Skeletal muscle cell (primary cell): ENCODE measurements at places on chromosomes 11 and 22.
A peak's percentile ranks its signal among the peaks of the same experiment; 100 is the strongest.

- no peak for DNase-seq
Measured at GRCh38 chr22:48475661-48476345, 1351.9 kb downstream of the BRD1 start.

DNA sequence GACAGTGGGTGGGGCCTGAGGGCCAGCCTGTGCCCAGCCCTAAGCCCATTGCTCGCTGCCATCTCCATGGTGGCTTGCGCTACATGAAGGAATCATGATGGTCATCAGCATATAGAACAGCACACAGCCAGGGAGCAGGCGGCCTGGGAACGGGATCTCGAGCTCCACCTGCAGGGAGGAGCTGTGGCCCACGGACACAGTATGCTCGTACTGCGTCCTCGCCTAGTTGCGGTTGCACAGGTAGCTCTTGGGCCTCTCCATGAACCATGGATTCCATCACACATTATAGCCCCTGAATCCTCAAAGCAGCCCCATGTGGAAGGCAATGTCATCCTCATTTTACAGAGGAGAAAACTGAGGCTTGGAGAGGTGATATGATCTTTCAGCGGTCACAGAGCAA, 15.1 kb downstream of the SEC14L4 start:
- no peak for DNase-seq

DNA sequence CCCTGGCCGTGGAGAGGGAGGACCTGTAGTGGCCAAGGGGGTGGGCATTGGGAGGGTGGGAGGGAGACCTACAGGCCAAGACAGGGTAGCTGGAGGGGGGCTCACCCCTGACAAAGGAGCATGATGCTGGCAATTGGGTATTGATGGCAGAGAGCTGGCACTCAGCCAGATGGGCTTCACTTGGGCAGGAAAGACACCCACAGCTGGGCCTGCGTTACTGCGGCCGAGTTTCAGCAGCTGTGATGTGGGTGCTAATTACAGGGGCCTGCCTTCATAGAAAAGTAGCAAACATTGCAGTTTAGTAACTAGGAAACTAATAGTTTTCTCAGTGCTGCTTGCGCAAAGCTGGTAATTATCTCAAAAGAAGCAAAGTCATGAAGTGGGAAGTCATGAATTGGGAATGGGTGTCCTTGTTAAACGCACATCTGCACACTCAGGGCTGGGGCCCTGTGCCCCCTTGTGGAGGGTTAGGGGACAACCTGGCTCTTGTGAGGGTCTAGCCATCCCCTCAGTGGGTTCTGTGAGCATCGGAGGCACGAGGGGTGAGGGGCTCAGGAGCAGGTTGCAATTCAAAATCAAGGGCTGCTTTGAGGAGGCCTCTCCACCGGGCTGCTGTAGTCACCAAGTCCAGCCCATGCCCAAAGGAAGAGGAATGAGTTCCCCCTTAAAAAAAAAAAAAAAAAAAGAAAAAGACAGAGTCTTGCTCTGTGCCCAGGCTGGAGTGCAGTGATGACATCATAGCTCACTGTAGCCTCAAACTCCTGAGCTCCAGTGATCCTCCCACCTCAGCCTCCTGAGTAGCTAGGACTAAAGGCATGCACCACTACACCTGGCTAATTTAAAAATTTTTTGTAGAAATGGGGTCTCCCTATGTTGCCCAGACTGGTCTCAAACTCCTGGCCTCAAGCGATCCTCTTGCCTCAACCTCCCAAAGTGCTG, 24.4 kb upstream of the TXNRD2 start:
- DNase-seq: no peak

GRCh38 chr11:83711106-83711527, 424.9 kb upstream of the CCDC90B start:
- DNase-seq: no peak

- DNase-seq: no peak
Measured at GRCh38 chr11:123429913-123430720, at the start of gene GRAMD1B. Gene GRAMD1B (plus strand): TSS chr11:123430269. CDS start chr11:123430793, 524 bp downstream.

DNA sequence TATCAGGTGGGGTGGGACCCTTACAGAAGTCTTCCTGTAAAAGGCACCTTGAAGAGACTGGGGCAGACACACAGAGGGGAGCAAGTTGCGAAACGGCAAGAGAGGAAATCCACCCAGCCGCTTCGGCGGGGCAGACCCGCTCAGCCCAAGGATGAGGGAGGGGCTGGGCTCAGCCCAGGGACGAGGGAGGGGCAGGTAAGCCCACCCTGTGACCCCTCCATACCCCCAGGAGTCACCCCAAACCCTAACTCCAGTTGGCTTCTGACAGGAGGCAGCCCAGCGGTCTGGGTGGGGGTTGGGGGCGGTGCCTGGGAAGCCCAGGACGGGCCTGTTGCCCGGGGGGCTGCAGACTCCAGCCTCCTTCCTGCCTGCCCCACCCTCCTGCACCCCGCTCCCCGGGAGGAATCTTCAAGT, 965 bp downstream of the OSBPL5 start:
- no peak for DNase-seq

- DNase-seq: no peak
Measured at GRCh38 chr22:41040483-41040882, 51.9 kb upstream of the EP300 start.

- no peak for DNase-seq
Measured at GRCh38 chr11:134498326-134499139, 86.5 kb upstream of the B3GAT1 start.

DNA sequence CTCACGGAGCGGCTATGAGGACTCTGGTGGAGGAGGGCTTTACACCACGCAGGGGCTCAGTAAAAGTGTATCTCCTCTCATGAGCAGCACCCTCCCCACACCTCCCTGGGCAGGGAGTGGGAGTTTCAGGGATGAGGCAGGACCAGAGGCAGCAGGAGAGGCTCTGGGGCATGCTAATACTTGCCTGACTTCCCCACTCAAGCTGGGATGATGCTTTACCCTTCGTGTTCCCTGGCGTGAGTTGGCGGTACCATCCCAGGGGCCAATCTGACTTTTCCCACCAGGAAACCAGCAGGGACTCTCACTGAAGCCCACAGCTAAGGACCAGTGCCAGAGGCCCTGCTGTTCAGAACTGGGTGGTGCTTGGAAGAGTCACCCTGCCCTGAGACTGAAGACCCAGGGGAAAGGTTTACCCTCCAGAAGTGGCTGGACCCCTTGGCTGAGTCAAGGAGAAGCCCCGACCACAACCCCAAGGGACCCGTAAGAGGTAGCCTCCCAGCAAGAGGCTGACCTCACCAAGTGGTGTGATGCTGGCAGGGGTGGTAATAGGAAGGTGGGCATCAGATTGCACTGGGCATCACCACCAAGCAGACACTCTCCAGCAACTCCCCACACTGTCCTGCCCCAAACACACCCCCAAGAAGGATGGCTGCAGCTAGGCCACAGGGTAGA, 65.6 kb downstream of the THAP12 start:
- DNase-seq: no peak

DNA sequence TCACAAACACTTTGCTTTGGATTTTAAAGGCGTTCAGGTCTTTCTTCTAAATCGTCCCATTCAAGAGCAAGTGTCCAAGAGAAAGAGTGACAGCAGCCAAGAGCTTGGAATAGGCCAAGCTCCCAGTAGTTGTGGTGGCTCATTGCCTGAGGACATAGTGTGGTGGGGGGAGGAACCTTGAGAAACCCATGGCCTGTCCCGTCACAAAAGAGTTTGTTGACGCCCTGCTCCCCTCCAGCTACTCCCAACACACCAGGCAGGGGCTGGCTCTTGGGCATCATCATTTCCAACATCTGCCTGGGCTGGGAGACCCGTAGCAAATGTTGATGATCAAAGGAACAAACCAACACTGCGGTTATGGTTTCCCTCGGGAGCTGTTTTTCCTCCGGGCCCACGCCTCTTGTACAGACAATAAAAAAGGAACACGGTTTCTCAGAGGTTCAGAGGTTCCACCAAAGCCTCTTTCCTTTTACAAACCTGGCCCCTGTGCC, 20.8 kb downstream of the FADS3 start:
- DNase-seq: peak; percentile 65

- DNase-seq: no peak
Measured at GRCh38 chr11:11740073-11740702, 101.6 kb upstream of the USP47 start.

DNA sequence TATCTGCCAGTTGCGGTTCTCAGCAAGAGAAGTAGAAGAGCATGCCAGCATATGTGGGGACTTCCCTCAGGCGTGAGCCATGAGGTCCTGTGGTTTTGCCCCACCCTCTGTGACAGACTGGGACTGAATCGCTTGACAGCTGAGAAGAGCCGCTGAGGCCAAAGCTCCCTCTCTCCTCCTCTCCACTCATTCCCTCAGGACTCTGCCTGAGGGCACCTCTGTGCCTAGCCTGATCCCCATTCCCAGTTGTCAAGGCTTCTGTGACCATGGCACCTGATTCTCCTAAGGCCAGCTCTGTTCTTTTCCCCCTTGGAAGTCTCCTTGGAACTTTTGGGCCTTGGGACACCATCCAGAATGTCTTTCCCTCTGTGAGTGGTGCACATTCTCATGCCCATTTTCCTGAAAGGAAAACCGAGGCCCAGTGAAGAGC, 27.0 kb downstream of the ART5 start:
- no peak for DNase-seq

DNA sequence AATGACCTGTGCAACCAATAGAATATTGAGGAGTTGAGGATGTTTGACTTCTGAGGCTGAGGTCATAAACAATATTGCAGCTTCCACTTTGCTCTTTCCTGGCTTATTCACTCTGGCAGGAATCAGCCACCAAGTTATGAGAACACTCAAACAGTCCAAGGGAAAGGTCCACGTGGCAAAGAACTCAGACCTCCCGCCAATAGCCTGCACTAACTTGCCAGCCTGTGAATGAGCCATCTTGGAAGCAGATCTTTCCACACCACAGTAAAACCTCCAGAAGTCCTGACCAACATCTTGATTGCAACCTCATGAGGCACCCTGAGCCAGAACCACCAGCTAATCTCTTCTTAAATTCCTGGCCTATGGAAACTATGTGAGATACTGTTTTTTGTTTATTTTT, 22.7 kb upstream of the PICALM start:
- DNase-seq: no peak

- DNase-seq: no peak
Measured at GRCh38 chr22:47013861-47014635, 251.6 kb downstream of the TBC1D22A start.

- no peak for DNase-seq
Measured at GRCh38 chr11:69305885-69306540, 12.1 kb downstream of the MYEOV start.

DNA sequence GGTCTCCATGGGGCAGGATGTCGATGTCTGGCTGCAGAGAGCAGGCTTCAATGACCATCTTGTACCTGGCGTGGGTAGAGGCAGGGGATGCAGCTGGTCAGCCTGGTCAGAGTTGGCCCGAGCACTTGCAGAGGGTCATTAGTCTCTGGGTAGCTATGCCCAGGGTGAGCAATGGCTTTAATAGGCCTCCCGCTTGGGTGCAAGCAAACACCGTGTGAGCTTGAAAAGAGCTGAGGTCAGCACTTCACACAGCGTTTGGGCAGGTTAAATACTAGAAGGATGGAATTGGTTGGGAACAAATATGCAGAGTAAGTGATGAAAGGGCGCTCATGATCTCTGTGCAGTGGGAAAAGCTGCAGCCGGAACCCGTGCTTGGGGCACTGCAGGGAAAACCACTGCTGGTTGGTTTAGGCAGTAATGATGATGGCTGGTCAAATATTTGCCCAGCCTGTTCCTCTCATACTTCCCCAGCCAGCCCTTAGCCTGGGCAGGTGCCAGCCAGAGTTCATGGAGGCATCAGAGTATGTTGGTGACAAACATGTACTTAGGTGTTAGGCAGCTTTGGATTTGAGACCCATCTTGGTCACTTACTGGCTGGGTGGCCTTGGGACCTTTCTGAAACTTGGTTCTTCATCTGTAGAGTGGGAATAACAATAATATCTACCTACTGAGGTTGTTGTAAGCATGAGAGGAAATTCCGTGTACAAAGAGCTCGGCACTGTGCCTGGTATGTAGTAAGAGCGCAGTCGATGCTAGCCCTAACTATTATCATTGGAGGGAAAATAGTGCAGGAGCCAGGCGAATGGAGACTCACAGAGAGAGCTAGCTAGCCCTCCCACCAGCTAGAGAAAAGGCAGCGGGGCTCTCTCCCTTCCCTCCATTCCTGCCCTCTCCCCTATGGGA, 25.2 kb upstream of the KCNJ11 start:
- no peak for DNase-seq

- DNase-seq: no peak
Measured at GRCh38 chr11:121553389-121553788, 100.6 kb upstream of the SORL1-AS1 start.

GRCh38 chr11:66586136-66586535, 6.7 kb downstream of the CCDC87 start:
- no peak for DNase-seq

GRCh38 chr22:36349726-36350125, 38.0 kb downstream of the MYH9 start:
- DNase-seq: no peak

GRCh38 chr22:22141031-22141430, 103.6 kb upstream of the VPREB1 start:
- no peak for DNase-seq

GRCh38 chr22:29184849-29185490, 20.7 kb upstream of the EMID1 start:
- DNase-seq: no peak

DNA sequence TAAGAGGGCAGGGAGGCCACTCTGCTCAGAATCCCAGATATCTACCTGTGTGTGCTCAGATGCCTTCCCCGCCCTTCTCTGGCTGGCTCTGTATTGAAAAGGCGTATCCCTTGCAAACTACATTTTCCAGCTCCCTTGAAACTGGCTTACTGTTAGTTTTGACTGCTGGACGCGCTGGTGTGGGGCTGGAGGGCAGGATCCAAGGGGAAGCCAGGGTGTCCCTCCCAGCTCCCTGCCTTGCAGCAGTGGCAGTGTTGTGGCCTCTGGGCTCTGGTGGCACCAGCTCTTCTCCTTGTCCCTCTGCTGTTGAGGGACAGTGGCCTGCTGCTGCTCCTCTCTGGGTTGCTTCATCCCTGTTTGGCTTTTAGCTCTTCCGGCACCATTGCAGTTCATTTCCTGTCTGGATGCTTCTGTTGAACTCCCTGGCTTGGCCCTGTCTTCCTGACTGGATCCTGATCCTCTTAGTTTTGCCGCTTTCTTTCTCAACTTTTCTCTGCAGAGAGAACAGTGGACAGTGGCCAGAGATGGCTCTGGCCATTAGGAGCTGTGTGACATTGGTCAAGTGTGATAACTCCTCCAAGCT, 107.1 kb upstream of the PARVA start:
- DNase-seq: no peak

DNA sequence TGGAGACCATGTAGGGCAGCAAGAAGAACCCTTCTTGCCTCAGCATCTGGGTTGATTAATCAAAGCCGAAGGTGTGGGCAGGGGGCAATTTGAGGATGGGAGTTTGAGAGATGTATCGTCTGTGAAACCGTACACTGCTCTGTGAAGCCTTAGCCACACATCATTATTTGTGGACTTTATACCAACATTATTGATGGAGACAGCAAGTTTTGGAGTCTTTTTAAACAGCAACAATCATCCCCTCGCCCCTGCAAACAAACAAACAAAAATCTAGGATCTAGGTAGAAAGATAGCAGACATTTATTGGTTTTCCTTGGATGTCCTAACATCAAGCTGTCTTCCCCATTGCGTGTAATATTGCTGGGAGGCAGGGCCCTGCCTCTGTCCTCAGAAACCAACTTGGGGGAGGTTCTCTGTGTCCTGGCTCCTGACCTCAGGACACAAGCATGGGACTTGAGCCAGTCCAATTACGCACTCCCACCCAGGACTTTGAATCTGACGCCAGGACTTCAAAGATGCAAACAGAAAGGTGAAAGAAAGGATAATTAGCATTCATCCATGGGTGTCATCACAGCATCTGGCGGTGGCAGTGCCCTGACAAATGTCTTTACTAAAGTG, 61.6 kb upstream of the PLET1 start:
- no peak for DNase-seq
